ENCODE measurements at places on chromosomes 1 and 21.

- peak; percentile 78 for DNase-seq
Measured at GRCh38 chr1:235442788-235443429, 61.3 kb downstream of the B3GALNT2 start.

GRCh38 chr1:216193839-216194443, 229.3 kb downstream of the USH2A start:
- DNase-seq = peak; percentile 4

DNA sequence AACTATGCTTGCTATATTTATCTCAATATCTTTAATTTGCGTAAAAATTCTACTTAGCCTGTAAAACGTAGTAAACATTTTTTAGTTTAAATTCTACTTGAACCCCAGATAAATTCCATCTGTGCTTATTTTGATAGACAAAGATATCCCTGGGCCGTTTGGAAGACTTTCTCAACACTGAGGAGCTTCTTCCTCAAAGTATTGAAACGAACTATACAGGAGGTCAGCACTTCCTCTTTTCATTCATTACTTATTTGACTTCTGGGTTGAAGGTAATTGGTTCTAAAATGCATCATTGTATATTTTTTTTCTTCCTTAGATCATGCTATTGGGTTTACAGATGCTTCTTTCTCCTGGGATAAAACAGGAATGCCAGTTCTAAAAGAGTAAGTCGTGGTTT, 74.7 kb downstream of the HSPA13 start:
- no peak for DNase-seq

- DNase-seq = no peak
Measured at GRCh38 chr1:193131266-193131860, 9.5 kb downstream of the CDC73 start.

DNA sequence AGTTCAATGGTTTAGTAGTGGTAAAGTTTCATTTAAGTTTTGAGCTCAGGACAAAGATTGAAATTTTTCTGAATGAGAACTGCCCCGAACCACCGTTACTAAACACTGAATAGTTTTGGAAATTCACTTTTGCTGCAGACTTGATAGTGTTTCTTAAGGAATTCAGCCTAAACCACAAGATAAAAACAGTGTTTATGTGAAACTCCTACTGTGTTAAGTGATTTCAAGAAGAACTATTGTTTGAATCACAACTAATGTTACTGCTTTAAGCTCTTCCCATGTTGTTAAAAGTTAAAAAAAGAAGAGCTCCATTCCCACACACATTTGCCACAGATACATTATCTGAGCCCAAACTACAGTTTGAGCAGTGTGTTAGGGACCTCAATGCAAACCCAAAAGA, 159.2 kb downstream of the DYRK1A start:
- no peak for DNase-seq

GRCh38 chr1:158002022-158002630, 8.7 kb downstream of the KIRREL1 start:
- DNase-seq = peak; percentile 52

DNA sequence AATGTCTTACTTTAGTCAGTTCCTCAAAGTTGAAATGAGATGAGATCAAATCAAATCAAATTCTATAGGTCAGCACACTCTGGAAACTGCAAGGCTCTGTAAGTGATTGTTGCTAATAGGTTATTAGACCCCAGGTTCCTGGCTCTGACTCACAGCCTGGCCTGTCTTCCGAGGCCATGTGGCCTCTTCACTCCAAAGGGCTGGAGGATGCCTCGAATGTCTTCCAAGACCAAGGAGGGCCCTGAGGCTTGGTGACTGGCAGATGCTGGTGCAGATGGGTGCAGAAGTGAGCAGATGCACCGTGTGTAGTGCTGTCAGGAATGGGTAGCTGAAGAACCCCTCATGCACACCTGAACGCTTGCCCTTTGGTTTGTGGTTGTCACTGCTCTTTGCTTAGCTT, 113.4 kb downstream of the MAB21L3 start:
- DNase-seq = no peak

DNA sequence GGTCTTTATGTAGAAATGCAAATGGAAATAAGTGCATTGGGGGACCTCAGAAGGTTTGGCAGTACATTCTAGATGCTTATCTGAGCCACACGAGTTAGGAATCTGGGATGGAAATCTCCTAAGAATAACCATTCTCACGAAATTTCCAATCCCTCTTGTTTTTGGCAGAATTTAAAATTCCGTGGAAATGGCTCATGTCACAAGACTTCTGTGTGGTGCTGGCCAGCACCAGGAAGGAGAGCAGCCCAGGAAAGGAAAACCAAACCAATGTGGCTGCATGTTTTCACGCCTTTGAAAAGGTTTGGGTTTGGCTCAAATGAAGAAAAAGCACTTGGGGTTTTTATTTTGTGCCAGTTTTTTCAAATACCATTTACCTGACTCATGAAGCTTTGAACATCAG, 80.1 kb upstream of the KCNK2 start:
- peak; percentile 72 for DNase-seq

DNA sequence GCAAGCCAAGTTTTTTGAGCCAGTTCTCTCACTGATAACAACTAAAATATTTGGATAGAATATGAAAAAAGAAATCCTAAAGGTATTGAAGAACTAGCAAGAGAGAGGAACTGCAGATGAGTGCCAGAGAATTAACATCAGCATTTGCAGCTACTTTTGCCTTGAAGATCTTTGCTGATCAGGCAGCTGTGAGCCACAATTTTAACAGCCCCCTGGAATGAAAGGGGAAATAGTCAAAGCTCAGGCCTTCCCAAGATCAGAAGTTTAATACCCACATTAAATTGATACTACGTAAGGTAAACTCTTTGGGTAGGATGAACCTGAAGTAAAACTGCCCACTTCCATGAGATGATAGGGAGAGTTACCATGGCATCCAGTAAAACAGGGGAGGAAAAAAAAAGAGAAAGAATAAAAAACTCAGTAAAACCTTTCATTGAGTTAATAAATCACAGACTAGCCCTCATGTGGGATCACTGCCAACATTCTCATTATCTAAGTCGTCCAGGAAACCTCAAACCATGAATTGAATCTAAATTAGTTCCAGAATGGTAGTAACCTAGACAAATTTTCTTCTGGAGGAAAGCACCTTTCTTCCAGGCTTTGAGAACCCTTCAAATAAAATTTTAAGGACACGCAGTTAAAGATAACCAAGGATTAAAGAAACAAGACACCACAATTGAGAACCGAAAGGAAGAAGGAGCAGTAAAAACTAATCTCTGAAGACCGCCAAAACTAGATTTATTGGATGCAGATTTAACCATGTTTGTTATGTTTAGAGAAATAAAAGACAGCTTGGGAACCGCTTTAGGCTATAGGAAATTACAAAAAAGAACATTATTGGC, 28.3 kb downstream of the SCP2 start:
- peak; percentile 60 for DNase-seq

- DNase-seq = peak; percentile 94
Measured at GRCh38 chr21:41612674-41613532, 104.9 kb upstream of the TMPRSS2 start.

DNA sequence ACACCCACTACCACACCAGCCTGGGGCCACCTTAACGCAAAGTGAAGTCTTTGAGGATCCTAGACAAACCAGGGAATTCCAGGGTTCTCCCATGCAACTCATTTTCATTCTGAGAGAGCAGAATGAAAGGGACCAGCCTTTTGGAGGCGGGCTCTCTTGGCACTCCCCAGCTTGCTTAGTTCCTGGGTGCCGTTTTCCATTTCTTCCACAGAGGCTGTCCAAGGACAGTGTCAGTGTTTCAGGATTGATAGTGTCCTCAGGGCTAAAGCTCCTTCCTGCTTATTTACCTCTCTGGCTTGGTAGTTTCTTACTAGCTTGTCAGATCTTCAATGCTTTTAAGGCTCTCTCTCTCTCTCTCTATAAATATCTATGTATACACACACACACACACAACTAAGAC, 30.1 kb upstream of the GNG4 start:
- no peak for DNase-seq

GRCh38 chr1:38529391-38529790, 330.2 kb downstream of the RRAGC start:
- no peak for DNase-seq

DNA sequence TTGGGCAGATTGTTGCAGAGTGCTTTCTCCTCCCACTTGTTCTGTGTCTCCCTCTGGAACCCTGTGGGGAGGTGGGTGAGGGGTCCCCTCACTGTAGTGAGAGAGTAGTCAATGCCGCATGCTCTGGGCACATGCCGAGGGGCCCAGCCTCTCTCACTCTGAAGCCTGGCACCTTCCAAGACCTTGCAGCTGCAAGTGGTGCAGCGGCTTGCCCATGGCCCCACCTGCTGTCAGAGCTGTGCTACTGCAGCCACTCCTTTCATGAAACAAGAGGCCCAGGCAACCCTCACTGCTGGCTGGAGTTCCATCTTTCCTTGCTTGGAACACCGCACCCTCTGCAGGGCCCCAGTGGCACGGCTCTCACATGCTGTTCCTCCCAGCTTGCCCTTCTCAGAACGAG, 58.4 kb upstream of the COL6A1 start:
- DNase-seq = peak; percentile 93

- DNase-seq = no peak
Measured at GRCh38 chr1:118206966-118207365, 21.9 kb upstream of the SPAG17 start.

GRCh38 chr1:184513966-184514365, 127.1 kb downstream of the C1orf21 start:
- DNase-seq = no peak

GRCh38 chr1:217029281-217030157, 306.3 kb upstream of the ESRRG start:
- peak; percentile 5 for DNase-seq

GRCh38 chr1:222979561-222979960, 163.5 kb downstream of the TLR5 start:
- DNase-seq = no peak

DNA sequence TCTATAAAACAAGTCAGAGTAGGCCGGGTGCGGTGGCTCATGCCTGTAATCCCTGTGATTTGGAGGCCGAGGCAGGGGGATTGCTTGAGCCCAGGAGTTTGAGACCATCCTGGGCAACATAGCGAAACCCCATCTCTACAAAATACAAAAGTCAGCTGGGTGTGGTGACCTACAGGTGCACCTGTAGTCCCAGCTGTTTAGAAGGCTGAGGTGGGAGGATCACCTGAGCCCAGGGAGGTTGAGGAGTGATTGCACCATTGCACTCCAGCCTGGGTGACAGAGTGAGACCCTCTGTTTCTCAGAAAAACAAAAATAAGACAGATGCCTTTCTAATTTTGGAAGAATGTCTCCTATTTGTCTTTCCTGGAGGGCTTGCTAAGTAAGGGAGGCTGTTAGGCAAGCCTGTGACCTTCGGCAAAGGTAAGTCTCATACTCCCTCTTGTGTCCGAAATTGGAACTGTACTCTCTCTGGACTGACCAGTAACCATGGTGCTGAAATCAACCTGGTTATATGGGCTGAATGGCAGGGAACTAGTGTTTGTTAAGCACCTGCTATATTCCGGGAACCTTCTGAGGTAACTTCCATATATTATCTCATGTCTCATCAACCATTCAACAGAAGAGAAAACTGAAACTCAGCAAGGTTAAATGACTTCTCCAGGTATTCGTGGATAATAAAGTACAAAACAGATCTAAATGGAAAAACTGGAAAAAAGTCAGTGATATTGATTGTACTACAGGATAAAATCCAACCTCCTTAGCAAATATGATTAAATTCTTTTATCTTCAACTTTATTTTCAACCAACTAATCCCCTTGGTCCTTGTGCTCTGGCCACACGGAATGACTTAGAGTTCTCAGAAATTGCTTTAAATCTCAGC, 11.8 kb upstream of the RAB3B start:
- peak; percentile 90 for DNase-seq

DNA sequence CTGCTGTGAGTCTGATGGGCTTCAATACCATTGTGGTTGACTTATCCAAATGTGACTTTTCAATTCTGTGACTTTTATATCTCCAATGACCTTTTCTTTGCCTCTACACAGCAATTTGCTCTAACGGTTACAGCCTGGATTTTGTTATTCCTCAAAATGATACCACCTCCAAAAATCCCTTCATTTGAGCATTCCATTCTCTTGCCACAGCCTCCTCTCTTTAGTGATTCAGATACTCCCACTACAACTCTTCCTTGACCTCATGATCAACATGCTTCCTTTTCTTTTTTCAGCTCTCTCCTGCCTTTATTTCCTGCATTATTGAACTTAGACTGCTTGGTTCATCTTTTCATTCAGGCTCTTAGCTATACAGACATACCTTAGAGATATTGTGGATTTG, 16.6 kb upstream of the IL19 start:
- peak; percentile 73 for DNase-seq

DNA sequence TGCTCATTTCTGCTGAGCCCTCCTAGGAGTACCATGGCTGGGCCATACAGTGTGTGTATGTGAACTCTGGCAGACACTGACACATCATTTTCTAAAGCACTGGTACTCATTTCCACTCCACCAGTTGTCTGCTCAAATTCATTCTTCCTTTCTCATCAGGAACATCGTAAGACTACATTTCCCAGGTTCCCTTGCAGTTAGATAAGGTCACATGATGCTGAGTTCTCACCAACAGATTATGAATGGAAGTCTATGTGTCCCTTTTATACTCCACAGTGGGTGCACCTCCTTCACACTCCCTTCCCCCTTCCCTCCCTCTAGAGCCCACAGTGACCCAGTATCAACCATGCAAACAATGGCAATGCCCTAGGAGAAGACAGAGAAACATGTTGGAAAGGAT, 38.3 kb upstream of the PAX7 start:
- no peak for DNase-seq

DNA sequence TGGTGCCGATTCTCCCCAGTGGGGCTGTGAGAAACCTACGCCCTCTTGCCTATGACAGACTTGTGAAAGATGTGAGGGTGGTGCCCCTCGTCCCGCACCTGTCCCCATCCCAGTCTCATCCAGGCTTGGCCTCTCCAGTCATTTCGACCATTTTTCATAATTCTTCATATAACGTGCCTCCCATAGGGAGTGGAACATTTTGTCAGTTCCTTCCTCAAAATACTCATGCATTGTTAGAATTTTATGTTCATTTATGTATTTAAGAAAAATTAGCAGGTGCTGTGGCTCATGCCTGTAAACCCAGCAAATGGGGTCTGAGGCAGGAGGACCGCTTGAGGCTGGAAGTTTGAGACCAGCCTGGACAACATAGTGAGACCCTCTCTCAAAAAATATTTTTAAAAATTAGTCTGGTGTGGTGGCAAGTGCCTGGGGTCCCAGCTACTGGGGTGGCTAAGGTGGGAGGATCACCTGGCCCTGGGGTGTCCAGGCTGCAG, 19.7 kb upstream of the SMPDL3B start:
- DNase-seq = no peak

- DNase-seq = no peak
Measured at GRCh38 chr1:8330271-8331125, 12.6 kb downstream of the SLC45A1 start.

- no peak for DNase-seq
Measured at GRCh38 chr1:21518774-21519455, 9.7 kb downstream of the ALPL start.

- no peak for DNase-seq
Measured at GRCh38 chr1:51342591-51343206, 12.3 kb upstream of the TTC39A start.

- DNase-seq = no peak
Measured at GRCh38 chr1:210697185-210697584, 368.5 kb downstream of the HHAT start.

DNA sequence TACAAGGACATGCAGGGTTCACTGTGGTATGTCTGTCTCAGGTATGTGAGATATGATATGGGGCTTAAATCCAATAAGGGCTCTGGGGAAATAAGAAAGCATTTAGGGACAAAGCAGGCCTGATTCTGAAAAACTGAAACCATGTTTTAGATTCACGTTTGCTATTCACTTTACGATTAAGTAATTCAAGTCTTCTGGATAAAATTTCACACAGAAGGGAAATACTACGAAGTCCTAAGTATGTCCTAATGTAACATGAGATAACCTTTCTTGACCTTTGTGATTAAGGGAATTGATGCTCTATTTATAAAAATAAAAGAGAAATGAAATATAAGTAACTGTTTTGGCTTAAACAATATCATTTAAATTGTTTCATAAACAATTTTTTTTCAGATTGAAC, 55.4 kb downstream of the HNRNPR start:
- DNase-seq = no peak
